Activated CD8-positive, alpha-beta memory T cell treated with anti-CD3 and anti-CD28 coated beads for 1 hour (primary cell): ENCODE measurements at places on chromosomes 6 and 20.

- no peak for DNase-seq
Measured at GRCh38 chr6:106397431-106397830, 36.9 kb downstream of the CRYBG1 start.

GRCh38 chr6:87182940-87183339 is 27.6 kb downstream of the ZNF292 start:
- DNase-seq, result no peak

- no peak for DNase-seq
Measured at GRCh38 chr6:75524322-75524972, 30.8 kb upstream of the FILIP1 start.

- no peak for DNase-seq
Measured at GRCh38 chr6:88143421-88144157, 22.6 kb downstream of the CNR1 start.

GRCh38 chr6:169930799-169931198 is 179.4 kb downstream of the ERMARD start:
- DNase-seq, result no peak

- DNase-seq, result no peak
Measured at GRCh38 chr6:81396916-81397315, 355.6 kb downstream of the TENT5A start.

DNA sequence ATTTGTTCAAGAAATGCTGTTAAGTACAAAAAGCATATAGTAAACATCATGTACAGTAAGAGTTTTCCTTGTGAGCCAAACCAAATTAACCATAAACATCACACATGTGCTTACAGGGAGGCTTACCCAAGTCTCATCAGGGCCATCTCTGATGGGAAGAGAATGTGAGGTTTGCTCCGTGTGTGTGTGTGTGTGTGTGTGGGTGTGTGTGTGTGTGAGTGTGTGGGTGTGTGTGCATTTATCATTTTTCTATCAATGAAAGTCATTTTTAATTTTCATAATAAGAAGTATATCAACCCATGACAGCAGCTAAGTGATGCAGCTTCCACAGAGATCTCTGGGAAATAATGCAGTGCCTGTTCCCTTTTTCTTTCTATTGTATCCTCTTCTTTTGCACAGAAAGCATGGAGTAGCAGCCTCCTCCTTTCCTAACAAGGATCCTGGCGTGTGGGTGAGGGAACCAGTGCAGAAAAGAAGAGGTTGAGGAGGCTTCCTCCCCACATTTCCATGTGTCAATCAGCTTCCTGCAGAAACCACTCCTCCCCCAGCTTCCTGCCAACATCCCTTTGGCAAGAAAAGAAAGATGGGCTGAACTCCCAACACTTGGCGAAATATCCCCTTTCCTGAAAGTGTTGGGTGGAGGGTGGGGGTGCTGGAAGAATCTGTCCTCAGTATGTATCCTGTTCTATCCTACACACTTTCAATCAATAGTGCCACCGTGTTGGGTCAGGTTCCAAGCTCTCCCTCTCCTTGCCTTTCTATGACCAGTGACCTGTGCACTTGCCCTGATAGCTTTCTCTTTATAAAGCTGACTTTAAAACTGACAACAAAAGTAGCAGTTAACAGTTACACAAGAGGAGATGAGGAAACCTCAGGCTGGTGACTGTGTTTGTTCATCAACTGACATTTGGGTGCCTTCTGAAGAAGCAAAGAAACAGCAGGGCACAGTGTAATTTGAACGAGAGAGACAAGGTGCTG is 251.8 kb upstream of the CITED2 start:
- no peak for DNase-seq

DNA sequence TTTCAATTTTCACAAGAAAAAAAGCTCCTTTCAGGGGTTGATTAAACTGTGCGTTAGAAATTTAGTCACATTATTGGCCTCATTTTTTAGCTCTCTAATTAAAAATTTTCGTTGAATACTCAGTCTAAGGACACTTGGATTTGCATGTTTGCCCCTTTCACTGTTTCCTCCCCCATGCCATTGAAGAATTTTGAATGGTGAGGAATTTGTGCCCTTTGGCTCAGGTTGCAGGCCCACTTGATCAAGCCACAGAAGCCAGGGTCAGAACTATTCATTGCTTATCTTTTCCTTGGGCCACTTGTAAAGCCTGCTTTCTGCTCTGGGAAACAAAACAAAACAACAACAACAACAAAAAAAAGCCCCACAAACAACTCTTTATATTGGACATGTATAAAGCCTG is 12.2 kb downstream of the LIN28B start:
- DNase-seq, result no peak

DNA sequence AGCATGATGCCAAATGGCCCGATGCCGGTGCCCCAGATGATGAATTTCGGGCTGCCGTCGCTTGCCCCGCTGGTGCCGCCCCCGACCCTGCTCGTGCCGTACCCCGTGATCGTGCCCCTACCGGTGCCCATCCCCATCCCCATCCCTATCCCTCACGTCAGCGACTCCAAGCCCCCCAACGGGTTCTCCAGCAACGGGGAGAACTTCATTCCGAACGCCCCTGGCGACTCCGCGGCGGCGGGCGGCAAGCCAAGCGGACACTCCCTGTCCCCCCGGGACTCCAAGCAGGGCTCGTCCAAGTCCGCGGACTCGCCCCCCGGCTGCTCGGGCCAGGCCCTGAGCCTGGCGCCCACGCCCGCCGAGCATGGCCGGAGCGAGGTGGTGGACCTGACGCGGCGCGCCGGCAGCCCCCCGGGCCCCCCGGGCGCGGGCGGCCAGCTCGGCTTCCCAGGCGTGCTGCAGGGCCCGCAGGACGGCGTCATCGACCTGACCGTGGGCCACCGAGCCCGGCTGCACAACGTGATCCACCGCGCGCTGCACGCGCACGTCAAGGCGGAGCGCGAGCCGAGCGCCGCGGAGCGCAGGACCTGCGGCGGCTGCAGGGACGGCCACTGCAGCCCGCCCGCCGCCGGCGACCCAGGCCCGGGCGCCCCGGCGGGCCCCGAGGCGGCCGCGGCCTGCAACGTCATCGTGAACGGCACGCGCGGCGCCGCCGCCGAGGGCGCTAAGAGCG is 144.6 kb downstream of the SOBP start:
- no peak for DNase-seq

GRCh38 chr6:78580923-78581322 is 286.4 kb upstream of the IRAK1BP1 start:
- no peak for DNase-seq

DNA sequence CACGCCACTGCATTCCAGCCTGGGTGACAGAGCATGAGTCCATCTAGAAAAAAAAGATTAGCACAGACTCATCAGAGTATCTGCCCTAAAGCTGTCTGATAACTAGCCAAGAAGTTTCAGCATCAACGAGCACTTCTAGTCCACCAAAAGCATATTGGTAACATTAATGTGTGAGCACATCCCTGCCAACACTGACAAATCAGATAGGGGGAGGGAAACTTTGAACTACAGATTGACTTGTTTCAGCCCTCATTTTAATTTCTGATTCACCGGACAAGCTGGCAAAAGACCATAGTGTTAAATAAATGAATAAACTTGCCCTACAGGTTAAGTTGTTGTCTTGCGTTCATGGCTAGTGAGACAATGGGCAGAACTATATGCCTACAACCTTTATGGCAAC is 7.7 kb upstream of the SEC63 start:
- no peak for DNase-seq

DNA sequence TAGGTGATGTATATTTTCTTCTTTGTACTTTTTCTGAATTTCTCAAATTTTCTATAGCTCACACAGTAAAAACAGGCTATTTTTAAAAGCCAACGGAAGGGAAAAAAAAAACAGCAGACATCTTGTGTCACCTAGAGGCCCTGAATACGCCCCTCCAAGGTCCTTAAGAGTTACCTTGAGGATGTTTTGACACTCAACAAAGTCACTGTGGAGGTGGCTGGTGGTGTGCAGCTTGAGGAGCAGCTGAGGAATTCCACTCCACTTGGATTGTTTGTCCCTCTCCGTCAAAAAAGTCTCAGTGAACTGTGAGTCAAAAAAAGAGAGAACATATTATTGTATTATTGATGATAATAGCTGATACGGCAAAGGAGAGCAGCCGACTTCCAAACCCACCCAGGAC is 14.7 kb downstream of the TRPC4AP start:
- no peak for DNase-seq

DNA sequence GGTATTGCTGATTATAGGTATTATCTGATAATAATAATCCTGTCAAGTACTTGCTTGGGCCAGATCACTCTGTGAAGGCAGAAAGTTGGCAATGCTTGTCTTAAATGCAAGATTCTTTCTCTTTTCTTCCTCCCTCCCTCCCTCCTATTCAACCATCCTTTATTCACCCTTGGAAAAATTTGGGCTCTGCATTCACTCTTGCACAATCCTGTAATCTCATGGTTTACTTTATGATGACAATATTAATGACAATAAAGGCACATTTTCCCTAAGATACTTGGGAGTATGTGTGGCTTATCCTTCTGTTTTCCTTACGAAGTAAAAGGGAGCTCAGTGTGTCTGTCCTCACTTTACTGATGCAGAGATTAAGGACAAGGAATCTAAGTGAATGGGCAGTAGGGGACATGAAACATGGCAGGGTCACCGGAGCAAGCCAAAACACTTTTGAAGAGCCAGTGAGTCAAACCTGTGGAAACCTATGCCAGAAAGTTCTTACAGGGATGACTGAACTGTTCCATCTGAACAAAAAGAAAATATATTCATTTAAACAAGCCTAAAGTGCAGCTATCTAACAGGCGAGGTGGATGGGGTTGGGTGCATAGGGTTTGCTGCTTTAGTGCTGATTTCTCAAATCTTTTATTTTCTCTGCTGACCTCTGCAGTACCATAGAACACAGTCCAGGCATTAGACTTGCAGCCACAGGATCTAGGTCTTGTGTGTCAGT is 14.6 kb upstream of the RIPOR2 start:
- no peak for DNase-seq

GRCh38 chr20:5362771-5363170 is 46.0 kb upstream of the PROKR2 start:
- no peak for DNase-seq

DNA sequence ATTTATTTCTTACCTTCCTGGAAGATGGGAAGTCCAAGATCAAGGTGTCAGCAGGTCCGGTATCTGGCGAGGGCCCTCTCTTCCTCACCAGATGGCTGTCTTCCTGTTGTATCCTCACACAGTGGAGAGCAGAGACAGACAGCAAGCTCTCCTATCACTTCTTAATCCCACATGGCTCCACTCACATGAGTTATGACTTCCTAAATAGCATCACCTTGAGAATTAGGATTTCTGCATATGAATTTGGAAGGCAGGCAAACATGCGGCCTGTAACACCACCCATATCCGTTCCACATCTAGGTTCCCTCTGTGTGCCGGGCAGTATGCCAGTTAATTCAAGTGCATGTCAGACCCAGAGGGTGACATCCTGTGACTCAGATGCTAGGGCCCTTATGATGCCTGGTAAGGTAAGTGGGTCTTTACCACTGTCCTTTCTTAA is 2.1 kb downstream of the RAET1E start:
- no peak for DNase-seq

- no peak for DNase-seq
Measured at GRCh38 chr20:11982289-11982954, 64.7 kb downstream of the BTBD3 start.

GRCh38 chr20:25071734-25072133 is 10.2 kb downstream of the VSX1 start:
- no peak for DNase-seq

DNA sequence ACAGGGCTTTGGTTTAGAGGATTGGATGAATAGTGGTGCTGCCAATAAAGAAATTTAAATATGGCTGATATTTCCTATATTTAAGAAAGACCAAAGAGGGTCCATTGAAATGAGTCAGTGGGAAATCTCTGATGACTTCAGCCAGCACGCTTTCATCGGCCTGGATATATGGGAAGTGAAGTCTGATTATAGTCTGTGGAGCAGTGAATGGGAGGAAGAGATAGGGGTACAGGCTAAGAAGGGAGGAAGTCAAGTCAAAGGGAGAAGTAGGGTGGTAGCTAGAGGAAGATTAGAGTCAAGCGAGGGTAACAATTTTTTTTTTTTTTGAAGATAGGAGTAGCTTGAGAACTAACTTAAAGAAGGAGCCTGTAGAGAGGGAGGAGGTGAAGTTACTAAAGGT is 22.7 kb downstream of the SLC16A10 start:
- no peak for DNase-seq

DNA sequence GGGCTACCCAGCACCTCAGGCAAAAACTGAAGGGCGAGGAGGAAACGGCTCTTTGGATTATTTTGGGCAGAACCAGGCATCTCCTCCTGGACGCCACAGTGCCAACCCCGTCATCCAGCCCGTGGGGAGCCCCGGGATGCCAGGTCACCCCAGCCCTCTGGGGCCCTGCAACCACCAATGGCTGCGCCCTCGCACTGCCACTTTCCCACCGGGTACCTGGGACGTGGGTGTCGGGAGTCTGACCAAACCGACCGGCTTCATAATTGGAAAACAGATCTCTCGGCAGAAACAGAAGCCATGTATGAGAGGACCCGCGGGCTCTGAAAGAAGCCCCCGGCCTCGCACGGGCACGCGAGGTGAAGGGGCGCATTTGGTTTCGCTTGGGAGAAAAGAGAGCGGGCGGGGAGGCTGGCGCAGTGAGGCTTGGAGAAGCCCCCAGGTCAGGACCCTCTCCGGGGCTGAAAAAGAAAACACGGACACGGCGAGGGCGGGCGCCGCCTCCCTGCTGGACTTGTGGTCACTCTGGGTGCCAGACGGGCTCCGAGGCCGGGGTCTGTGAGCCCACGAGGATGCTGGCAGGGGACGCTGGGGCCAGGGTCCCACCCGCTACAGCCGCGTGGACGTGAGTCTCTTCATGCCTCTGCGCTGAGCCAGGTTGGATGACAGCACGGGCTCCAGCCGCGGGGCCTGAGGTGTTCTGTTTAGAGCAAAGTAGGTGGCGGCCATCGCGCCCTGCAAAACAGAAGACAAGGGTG is 29.6 kb upstream of the MPC1 start:
- no peak for DNase-seq

- DNase-seq, result no peak
Measured at GRCh38 chr20:46423342-46423741, 16.9 kb upstream of the ELMO2 start.

DNA sequence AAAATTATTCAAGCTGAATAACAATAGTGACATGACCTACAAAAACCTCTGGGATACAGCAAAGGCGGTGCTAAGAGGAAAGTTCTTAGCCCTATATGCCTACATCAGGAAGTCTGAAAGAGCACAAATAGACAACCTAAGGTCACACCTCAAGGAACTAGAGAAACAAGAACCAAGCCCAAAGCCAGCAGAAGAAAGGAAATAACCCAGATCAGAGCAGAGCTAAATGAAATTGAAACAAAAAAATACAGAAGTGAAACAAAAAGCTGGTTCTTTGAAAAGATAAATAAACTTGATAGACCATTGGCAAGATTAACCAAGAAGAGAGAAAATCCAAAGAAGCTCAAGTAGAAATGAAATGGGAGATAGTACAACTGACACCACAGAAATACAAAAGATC is 47.6 kb upstream of the NOTCH4 start:
- DNase-seq, result no peak

DNA sequence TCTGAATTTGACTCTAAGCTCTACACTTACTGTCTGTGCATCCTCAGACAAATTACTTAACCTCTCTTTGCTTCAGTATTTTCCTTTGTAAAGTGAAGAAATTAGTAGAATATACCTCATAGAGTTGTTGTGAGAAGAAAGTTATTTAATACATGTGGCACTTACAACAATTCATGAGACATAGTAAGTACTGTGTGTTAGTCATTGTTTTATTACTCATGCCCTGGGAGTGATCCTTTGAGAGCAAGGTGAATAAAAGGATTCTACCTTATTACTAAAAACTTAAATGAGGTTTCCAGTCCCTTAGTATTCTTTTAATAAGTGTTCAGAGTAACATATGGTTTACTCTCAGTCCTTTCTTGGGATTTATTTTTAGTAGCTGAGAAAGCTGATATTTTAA is 233.6 kb upstream of the MAP3K7 start:
- DNase-seq, result no peak
